Stimulated activated CD8-positive, alpha-beta memory T cell treated with anti-CD3 and anti-CD28 coated beads, Interleukin-4, amount 100 ng/mL, for 1 hour (primary cell): ENCODE measurements at places on chromosomes 3 and 15.

DNA sequence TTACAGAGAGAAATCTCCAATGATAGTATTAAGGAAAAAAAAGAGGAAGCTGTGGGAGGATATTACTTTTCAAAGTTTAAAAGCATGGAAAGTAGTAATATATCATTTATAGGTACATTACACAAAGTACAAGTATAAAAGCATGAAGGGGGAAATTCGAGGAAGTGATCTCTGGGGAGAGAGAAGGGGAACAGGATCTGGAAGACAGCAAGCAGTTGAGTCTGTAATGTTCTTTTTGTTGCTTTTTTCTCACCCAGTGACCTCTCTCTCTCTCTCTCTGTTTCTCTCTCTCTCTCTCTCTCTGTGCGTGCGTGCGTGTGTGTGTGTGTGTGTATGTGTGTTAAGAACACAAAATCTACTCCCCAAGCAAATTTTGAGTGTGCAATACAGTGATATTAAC is 10.2 kb downstream of the C3orf20 start:
- DNase-seq, result no peak

- DNase-seq, result no peak
Observed at GRCh38 chr3:178901204-178901603, 170.4 kb downstream of the ZMAT3 start.

DNA sequence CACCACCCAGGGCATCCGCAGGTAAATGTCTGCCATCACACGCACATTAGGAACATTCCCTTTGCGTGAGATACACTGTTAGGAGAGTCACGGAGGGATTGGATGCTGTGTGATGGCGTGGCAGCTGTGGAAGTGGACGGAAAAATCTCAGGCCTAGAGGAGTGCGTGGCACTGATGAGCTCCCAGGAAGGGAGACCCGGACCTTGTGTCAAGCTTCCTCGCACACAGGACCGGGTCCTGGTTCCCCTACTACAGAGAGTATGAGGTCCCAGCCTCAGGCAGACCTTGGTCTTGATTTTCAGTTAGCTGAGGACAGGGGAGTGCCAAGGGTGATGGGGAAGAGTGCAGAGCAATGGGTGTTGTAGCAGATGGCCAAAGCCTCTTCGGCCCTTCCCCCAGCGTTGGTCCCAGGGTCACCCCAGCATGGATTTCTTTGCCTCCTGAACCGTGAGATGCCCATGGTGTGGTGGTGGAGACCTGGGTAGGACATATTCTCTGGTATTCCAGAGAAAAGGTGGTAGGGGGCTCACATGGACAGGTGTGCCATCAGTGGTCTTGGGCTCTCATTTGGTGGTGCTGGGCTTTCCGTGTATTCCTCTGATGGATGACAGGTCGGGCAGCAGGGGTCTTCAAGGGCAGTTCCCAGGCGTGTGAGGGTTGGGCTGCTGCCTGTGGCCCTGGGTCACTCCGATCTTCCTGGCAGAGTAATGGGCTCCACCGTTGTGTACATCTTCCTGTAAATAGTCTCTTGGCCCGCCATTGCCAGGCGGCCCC is 105.1 kb downstream of the SNRPN start:
- DNase-seq, result no peak

GRCh38 chr3:16940769-16941700 is 56.3 kb downstream of the PLCL2 start:
- DNase-seq, result no peak

DNA sequence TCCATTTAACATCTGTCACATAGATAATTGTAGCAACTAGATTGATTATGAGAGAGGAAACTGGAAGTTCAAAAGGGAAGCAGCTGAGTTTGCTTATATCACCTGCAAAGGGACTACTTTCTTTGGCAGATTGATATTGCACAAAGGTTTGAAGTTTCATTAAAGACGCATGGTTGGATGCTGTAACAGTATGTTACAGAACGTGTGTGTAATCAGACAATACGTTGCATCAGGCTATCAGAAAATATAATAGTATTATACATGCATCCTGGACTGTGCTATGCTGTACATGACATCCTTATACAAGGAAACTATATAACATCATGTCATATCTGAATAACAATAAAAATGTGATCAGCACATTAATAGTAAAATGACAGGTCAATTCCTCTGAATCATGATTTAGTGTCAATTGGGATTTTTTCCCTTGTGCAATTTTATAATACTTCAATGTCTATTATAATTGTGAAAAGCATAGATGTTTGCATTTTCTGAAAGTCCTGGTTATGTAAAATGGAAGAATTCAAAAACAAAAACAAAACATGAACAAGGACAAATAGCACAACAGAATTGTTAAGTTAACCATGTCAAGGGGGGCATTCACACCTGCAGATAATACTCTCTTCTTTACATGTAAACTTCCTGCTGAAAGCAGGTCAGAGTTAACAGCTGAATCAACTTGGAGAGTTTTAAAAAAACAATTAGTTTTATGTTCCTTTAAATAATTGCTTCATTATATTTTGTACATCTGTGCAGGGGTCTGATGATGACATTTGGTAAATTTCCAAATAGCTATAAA is 283.2 kb upstream of the KCNH8 start:
- DNase-seq, result no peak
